ENCODE measurements at places on chromosomes 3 and 15.

DNA sequence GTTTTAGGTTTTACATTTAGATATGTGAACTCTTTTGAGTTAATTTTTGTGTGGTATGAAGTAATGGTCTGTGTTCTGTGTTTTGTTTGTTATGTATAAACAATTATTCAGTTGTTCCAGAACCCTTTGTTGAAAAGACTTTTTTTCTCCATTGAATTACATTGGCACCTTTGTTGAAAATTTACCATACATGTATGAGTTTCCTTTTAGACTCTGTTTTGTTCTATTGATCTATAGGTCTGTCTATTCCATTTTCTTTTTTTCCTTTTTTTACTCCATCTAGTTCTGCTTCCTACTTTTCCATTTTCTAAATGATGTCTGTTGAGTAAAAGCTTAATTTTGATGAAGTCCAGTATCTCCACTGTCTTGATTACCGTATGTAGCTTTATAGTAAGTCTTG lies 31.4 kb downstream of the ARIH2 start:
- DNase-seq = no peak

GRCh38 chr3:16364963-16365362 lies 100.0 kb downstream of the OXNAD1 start:
- DNase-seq = no peak

- no peak for DNase-seq
Observed at GRCh38 chr3:14360123-14360881, 42.1 kb upstream of the SLC6A6 start.

GRCh38 chr3:16264174-16264707 lies 502 bp downstream of the DPH3 start:
- DNase-seq = no peak

- DNase-seq = no peak
Observed at GRCh38 chr15:37691911-37692310, 242.5 kb upstream of the TMCO5A start.

DNA sequence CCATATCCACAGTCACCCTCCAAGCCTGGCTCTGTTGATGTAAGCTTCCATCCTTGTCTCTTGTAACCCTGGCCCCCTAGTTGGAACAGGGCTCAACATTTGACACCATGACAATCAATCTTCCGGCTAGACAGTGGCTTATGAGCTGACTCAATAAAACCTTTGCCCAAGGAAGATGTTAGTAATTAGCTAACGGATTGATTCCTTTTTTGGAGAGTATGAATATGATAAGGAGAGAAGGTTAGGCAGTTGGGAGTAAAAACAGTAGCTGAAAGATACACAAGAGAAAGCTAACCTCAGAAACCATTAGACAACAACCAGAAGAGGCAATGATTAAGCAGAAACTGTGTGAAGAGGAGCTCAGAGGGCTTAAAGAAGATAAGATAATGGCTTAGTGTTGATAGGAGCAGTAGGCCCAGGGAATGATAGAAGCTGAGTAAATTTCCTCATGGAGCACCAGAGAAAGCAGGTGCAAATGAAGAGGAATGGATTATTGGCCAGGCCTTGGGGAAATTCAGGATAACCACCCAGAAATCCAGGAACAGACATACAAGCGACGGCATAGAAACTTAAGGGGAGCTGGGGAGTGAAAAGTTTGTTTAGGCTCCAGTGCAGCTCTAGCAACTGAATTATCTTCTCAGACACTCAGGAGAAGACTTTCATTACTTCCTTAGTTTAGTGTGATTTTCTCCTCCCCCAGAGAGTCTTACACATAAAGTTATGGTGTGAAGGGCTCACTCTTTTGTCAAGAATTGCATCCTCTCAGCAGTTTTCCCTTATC lies 7.8 kb upstream of the RFX7 start:
- DNase-seq = no peak

DNA sequence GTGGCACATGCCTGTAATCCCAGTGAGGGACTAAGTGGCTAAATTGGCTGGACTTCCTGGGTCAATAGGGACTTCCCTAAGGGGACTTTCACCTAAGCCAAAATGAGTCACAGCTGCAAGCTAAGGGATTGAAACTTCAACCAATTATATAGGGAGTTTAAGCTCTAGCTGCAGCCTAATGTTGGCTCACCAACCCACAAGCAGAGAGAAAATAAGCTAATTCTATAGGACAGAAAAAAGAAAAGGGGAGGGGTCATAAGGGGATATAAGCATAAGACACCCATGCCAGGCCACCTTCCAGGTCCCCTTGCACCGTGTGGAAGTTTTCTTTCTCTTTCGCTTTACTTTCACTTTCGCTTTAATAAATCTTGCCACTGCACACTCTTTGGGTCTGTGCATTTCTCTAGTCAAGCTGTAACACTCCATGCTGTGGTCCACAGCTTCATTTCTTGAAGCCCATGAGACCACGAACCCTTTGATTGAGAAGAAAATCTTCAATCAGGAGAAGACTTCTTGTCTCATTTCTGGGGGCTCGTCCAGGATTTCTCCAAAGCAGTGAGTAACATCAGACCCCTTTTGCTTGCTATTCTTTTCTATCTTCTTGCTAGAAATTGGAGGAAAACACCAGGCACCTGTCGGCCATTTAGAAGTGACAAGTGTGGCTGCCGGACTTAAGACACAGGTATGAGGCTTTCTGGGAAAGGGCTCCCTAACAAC lies 192.3 kb downstream of the IGSF11 start:
- DNase-seq = no peak

DNA sequence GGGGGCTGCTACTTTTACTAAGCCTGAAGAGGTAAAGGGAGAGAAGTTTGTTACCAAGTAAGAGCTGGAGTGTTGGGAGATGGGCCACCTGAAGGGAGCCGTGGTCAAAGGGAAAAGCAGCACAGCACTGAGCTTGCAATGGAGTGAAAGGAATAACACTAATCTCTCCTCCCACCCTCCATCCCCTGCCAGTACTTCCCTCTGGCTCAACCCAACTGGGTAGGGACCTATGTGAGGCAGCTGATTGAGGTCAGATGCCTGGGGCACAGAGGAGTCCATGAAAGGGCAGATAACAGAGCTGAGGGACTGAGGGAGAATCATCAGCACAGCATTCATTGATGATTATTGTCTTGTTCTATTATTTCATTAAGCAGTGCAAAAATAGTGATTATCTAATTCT lies 212.4 kb upstream of the TBC1D5 start:
- no peak for DNase-seq

GRCh38 chr15:89629829-89630228 lies 25.4 kb downstream of the KIF7 start:
- no peak for DNase-seq

GRCh38 chr15:49382394-49382793 lies 40.6 kb upstream of the FGF7 start:
- no peak for DNase-seq

DNA sequence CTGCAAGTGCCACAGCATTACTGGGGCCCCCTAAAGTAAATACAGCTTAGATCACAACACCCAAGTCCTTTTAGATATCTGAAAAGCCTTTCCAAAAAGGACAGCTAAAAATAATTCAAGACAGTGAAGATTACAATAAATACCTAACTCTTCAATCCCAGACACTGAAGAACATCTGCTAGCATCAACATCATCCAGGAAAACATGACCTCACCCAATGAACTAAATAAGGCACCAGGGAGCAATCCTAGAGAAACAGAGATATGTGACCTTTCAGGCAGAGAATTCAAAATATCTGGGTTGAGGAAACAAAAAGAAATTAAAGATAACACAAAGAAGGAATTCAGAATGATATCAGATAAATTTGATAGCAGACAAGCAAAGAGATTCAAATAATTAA lies 71.7 kb upstream of the TTC14 start:
- no peak for DNase-seq

GRCh38 chr3:158683230-158683962 lies 10.9 kb upstream of the LXN start:
- DNase-seq = no peak

GRCh38 chr15:70299931-70300869 lies 202.5 kb upstream of the TLE3 start:
- no peak for DNase-seq

GRCh38 chr15:75961331-75961730 lies 50.9 kb downstream of the NRG4 start:
- DNase-seq = no peak

- no peak for DNase-seq
Observed at GRCh38 chr15:45150481-45150880, 20.7 kb downstream of the DUOX1 start.

DNA sequence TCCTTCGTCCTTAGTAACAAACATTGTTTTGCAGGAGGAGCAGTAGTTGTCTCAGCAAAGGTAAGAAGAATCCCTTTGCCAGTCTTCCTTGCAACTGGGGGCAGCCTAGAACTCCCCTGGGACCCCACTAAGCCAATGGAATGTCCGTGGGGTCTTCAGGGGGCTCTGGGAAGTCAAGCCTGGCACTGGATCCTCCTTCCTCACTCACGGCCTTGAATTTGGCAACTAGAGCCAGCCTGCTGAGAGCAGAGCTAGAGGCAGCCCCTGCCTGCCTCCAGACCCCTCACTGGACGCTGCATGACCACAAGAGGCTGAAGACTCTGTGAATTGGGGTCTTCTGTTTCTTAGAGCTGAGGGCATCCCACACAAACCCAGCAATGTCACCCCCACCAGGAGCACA lies 18.6 kb upstream of the PRR23E start:
- no peak for DNase-seq

DNA sequence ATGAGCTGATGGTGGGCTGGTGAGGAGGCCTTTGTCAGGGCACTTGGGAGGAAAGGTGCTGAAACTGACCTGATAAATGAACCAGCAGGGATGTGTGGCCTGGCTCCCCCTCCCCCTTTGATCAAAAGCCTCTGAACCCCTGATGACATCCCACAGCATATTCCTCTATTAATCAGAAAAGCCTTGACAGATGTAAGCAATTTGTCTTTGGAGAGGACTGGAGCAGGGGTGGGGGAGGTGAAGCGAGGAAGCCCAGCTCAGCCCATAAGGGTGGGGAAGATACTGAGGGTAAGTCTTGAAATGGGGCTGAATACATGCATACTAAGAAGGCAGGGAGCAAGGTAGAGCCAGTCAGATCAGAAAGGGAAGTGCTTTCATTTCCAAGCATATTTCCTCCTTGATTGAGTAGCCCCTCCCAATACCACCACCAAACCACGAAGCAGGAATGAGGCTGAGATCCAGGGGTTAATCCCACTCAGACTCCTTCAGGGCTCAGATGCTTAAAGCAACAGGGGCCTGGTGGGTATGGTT lies 34.7 kb upstream of the MRPS22 start:
- DNase-seq = no peak

- DNase-seq = no peak
Observed at GRCh38 chr3:115680803-115681345, 57.6 kb downstream of the GAP43 start.

DNA sequence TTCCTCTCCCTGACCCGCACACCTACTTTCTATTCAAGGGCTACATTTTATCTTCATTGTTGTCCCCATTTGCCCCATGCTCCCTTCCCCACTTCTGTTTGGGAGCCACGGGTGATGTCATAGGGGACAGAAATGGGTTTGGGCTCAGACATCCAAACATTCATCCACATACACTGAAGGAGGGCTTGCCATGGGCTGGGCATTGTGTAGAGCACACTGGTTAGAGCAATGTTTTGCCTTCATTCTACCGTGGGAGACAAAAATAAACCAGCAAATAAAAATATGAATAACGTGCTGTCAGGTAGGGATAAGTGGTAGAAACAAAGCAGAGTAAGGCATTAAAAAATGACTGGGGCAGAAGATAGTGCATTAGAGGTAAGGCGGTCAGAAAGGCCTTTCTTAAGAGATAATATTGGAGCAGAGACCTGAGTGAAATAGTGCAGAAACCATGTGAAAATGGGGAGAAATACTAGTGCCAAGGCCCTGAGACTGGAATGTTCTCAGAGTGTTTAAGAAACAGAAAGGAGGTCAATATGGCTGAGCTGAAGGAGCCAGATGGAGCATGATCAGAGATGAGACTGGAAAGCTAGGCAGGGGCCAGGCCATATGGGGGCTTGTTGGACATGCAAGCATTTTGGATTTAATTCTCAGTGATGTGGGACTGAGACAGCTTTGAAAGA lies 40.9 kb upstream of the CLSTN2 start:
- peak; percentile 25 for DNase-seq

DNA sequence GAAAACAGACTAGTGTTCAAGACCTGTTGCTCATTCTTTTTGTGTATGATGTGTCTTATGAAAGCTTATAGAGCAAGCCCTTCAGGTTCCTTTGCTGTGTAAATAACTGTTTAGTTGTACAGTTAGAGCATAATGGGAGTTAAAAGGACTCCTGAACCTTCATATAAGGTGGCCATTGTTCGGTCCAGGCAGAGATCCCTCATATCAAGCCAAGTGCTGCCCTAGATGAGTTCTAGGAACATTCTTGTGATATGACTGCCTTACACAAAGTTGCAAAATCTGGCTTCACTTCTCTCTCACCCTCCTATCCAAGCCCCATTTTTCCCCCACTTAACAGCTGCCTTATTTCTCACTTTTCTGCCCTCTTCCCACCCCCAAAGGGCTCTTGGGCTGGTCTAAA lies 26.9 kb downstream of the GYG1 start:
- DNase-seq = no peak

Measured in heart left ventricle (tissue), 16 donors.